Activated CD4-positive, alpha-beta memory T cell treated with anti-CD3 and anti-CD28 coated beads for 36 hours (primary cell): ENCODE measurements at places on chromosomes 5 and 9. TPM values are rescaled to one million over a fixed set of nuclear protein-coding genes. Genes with fewer than 3 reads are reported as not detected.

Gene GABBR2
- total RNA-seq: not detected

Gene GABRA6
- not detected for total RNA-seq

Gene RRAGA
- 45.5 TPM for total RNA-seq

Gene CTSV
- 1.1 TPM for total RNA-seq

Gene FABP6
- total RNA-seq: not detected

Gene DMRT2
- 0.24 TPM for total RNA-seq

Gene ELL2
- 132 TPM for total RNA-seq

Gene DDX4
- total RNA-seq: not detected

Gene CCNJL
- not detected for total RNA-seq

Gene SPATA31A6
- not detected for total RNA-seq

Gene MARCHF11
- not detected for total RNA-seq

Gene CCL27
- 0.80 TPM for total RNA-seq

Gene IL9
- 123 TPM for total RNA-seq

Gene COL27A1
- total RNA-seq: 4.1 TPM

Gene RC3H2
- 27.7 TPM for total RNA-seq
